ENCODE measurements at places on chromosomes 7 and 10.
A peak's percentile ranks its signal among the peaks of the same experiment; 100 is the strongest.

DNA sequence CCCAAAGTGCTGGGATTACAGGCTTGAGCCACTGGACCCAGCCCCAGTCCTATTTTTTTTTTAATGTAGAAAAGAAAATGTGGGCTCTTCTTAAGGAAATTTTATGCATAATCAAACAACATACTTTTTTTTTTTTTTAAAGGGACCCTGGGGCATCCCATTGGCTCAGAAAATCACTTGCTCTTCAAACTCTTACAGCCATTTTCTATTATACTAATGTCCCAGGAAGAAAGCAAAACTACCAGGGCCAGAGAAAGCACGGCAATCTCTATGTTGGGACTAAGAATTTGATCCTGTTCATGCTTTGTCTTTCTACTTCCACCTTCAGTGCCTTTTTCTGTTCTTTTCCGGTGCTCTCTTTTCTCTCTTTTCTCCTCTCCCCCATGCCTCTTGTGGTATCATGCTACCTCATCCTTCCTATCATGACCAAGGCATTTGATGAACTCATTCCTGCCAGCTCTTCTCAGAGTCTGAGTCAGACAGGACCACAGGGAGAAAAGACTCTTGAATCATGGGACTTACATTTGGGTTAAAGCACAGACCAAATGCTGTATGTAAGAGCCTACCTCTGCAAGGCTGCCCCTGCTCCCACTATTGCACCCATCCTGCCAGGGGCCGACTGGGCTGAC, 76.4 kb upstream of the CCNY start:
- DNase-seq, result no peak

DNA sequence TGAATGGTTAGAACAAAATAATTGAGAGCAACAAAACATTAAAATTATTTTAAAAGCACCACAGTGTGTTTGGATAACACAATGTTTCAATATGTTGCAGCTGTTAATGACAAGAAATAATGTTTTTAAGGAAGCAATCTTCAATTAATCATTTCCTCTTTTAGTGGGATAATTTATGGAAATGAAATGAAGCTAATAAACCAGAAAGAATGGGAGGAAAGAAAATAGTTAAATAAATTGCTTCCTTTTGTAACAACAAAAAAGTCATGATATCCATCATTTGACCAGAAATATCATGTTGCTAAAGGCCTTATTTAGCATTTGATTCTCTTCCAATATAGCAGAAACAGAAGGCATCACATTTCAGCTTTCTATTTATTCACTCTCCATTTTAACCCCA, 224.5 kb downstream of the SEMA3A start:
- DNase-seq, result peak; percentile 13

DNA sequence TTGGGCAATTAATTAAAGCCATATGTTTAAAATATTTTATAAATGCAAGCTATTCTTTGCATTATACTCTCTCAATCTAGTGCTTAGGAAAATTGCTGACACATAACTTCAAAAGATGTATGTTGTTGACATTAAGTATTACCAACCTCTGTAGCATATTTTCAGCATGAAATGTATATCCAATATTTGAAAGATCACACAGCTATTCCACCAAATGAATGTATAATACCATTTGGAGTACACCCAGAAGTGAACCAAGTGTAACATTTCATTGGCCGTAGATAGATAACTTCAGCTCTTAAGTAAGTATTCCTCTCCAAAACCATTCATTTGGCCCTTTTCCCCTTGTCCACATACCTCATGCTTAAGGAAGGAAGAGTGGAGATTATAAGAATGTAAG, 104.6 kb downstream of the HECTD2 start:
- DNase-seq, result no peak

DNA sequence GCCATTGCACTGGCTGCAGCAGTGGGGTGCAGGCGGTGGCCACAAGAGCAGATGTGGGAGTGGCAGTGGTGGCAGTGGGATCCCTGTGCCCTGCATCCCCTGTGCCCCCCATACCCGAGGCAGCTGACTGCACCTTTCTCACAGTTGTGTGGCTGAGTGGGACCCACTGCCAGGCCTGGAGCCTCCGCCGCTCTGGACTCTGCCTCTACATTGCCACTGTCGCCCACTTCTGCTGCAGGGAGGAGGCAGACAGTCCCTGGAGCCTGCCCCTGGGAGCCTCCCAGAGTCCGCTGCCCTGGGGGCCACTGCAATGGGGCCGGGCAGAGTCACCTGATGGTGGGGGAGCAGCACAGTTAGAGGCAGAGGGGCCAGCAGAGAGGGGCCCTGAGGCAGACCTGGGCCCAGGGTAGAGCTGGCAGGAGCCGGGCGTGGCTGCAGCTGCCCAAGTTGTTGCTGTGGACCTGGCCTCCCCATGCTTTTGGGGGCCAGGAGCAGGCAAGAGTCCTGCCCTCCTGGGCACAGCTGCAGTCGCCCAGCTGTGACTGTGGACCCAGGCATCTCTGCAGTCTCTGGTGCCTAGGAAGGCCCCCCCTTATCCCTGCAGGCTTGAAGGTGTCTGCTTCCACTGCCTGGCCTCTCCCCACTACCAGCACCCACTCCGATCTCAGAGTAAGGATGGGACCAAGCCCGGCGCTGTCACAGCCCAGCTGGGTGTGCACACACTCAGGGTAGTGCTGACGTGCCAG, 22.2 kb downstream of the FAM241B start:
- DNase-seq, result no peak

GRCh38 chr7:50502947-50503346, 52.8 kb upstream of the FIGNL1 start:
- DNase-seq, result no peak

DNA sequence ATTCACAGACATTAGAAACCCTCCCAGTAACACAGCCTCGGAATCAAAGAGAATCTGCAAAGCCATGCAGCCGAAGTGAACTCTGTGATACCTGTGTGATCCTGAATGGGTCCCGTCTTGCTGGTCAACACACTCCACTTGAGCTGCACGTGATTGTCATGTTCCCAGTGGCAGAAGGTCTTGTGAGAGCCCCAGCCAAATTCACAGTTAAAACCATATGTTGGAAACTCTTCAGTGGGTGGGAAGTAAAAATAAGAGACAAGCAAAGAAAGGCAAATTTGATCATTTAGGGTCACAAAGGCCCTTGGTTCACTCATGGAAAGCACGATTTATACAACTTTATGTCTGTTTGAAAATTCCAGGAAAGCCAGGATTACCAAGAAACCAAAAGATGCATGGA, 142.3 kb downstream of the NRP1 start:
- no peak for DNase-seq

GRCh38 chr10:80617807-80618206, 80.1 kb downstream of the SH2D4B start:
- DNase-seq, result no peak

DNA sequence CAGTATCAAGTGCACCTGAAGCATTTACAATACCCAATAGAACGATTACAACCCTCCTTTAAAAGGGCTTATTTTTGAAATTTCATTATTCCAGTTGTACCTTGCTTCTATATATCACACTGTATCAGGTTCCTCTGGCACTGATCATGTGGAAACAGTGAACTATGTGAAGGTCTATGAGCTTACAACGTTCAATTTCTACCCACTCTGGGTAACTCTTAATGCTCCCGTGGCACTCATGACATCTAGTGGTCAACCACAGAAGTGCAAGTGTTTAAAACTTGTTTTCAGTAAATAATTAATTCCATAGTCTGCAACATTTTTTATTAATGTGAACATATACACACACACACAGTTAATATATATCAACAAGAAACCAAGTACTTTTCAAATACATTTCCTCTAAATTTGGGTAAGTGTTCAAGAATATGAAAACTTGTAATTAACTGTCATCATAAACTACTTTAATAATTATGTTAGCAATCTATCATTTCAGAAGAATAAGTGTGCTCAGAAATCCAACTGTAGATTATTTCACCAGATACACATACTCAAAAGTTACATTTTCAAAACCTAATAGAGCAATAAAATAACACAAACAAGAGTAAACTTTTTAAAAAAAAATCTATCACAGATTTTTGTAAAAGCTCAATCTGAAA, 61.0 kb downstream of the MPP7 start:
- DNase-seq, result peak; percentile 18

GRCh38 chr10:6068422-6068821, 6.3 kb upstream of the IL2RA start:
- DNase-seq, result no peak

DNA sequence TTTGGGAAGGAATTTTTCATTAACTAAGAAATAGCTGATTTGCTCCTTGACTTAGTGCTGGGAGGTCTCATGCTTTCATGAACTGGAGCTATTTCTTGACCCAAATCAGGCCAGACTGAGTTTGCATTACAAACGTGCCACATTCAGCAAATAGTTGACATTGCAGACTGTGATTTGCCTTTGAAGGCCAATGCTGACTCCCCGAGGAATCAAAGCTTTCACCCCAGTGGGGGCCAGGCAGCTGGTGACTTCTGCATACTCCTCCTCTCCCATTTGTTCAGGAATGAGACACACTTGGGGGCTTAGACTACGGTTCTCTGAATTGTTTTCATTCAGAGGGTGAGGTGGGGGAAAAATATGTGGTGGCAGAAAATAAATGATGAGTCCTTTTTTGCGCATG, 111.0 kb upstream of the JAZF1 start:
- no peak for DNase-seq

GRCh38 chr7:36182854-36183604, 30.0 kb downstream of the EEPD1 start:
- peak; percentile 23 for DNase-seq

GRCh38 chr7:26267601-26268166, 24.0 kb upstream of the SNX10 start:
- DNase-seq, result no peak

- no peak for DNase-seq
Observed at GRCh38 chr7:35467456-35467978, 213.6 kb upstream of the TBX20 start.

- peak; percentile 27 for DNase-seq
Observed at GRCh38 chr10:13978533-13979115, 352.1 kb downstream of the FRMD4A start.

GRCh38 chr10:34985823-34986222, 104.3 kb downstream of the CUL2 start:
- DNase-seq, result peak; percentile 46

Measured in NCI-H69 (cell line).